ENCODE measurements at places on chromosomes 1 and 21. TPM values are rescaled to one million over a fixed set of nuclear protein-coding genes. Genes with fewer than 3 reads are reported as not detected.

Gene PLA2G2C
- total RNA-seq = not detected

GRCh38 chr21:41128981-41129380 is 39.0 kb upstream of the BACE2 start:
- no peak for DNase-seq

- DNase-seq = no peak
Measured at GRCh38 chr21:21241391-21241790, 243.2 kb downstream of the NCAM2 start.

Gene SPRR2G
- not detected for total RNA-seq

DNA sequence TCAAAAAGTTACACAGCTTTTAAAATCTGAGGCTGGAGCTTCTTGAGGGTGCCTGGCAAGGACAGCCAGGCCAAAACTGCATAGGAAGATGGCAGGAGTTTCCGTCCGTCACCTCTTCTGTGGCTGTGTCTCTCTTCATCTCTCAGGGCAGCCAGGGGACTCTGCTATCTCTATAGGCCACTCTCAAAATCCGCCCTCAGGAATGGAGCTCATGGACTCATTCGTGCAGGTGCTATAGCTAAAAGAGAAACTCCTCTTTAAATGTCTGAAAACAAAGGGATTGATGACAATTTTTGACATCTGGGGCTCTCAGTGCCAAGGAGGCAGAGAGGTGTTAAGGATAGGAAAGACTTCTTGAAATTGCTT is 27.2 kb downstream of the OVAAL start:
- no peak for DNase-seq

DNA sequence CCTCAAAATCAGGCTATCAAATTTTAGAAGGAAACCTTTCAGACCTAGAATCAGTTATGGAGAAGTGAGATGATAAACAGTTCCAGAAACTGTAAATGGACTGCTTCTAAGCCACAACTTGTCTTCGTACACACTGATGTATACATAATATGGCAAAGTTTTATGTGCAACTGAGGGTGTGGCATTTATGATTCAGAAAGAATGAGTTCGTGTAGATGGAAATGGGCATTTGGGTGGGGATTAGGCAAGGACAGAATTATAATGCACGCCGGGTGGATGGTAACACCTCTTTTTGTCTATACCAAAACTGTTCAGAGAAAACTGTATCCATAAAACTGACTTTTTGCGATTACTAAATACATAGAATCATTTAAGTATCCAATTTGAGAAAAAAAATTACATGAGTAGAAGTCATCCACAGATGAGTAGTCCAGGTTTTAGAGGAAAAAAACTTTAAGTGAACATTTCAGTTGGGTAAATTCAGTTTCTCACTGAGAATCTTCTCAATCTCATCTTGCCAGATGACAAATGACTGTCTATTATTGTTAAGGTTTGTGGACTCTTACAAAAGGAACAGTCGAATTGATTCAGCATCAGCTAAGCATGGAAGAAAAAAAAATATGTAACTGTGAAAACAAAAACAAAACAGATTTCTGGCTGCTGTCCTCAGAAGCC is 22.5 kb downstream of the ERRFI1 start:
- no peak for DNase-seq

DNA sequence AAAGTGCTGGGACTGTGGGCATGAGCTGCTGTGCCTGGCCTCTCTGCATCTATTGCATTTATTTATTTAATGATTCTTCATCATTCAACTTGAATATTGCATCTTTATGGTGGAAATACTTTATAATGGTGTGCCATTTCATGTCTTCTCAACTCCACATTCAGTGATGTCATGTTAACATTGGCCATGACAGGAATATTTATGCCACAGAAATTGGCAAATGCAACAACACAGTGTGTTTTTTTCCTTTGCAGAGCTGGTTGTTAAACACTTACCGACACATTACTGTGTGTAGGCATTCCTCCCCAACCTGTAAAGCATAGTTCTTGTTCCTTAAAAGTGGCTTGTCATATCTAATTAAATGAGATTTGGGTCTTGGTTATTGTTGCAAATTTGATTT is 57.4 kb upstream of the WDR26 start:
- no peak for DNase-seq
